Stimulated activated CD8-positive, alpha-beta memory T cell treated with anti-CD3 and anti-CD28 coated beads, Interleukin-2, amount 100 ng/mL, for 1 hour (primary cell): ENCODE measurements at places on chromosomes 6 and 20.

DNA sequence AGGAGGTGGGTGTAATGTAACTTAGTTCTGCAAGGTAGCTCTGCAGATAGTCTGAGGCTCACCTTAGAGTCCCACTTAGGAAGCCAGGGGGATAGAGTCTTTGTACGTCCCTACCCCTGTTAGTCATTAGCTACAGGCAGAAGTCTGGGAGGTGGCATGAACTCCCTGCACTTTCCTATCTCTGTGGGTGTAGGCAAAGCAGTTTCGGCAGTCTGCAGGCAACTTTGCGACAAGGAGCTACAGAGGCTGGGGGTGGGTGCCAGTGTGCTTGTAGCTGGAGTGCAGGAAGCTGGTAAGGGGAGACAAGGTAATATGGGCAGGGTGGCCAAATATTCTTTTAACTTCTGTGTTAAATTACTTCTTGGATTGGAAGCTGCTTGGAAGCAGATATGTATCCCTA lies 45.7 kb downstream of the NKAIN2 start:
- no peak for DNase-seq

GRCh38 chr6:37696220-37696840 lies 1.4 kb downstream of the MDGA1 start:
- DNase-seq: no peak

DNA sequence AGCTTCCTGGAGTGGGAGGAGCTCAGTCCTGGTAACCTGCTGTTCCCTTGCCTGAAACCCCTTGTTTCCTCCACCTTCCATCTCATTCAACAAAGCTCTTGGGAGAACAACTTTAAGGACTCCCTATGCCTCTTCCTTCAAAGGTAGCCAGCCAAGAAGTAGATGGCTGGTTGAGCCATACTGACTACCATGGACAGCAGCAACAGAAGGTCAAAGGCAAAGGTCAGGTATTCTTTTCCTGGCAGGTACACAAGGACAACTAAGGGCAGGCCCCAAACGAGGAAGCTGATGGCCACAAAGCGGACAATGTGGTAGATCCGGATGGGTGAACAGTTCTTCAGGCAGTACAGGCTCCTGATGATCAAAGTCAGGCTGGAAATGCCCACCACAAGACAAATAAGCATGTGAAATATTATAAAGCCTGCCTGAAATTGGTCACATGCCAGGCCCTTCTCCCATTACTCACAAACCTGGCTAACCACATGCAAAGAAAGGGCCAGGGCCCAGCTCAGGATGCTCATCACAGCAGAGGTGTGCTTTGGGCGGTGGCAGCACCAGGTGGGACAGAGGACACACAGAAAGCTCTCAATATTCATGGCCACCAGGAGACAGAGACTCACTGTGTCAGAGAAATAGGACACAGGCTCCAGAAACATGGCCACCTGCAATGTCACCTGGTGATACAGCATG lies 21.7 kb downstream of the UBD start:
- DNase-seq: no peak

DNA sequence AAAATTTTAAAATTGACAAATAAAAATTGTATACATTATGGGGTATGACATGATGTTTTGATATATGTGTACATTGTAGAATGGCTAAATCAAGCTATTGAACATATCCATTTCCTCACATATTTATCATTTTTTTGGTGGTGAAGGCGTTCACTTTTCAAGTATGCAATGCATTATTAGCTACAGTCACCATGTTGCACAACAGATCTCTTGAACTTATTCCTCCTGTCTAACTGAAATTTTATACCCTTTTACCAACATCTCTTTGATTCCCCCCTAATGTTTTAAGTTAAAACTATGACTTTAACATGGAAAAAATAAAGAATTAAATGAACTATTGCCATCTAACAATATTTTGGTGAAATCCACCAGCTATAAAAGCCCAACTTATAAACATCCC lies 65.2 kb upstream of the UST start:
- no peak for DNase-seq

DNA sequence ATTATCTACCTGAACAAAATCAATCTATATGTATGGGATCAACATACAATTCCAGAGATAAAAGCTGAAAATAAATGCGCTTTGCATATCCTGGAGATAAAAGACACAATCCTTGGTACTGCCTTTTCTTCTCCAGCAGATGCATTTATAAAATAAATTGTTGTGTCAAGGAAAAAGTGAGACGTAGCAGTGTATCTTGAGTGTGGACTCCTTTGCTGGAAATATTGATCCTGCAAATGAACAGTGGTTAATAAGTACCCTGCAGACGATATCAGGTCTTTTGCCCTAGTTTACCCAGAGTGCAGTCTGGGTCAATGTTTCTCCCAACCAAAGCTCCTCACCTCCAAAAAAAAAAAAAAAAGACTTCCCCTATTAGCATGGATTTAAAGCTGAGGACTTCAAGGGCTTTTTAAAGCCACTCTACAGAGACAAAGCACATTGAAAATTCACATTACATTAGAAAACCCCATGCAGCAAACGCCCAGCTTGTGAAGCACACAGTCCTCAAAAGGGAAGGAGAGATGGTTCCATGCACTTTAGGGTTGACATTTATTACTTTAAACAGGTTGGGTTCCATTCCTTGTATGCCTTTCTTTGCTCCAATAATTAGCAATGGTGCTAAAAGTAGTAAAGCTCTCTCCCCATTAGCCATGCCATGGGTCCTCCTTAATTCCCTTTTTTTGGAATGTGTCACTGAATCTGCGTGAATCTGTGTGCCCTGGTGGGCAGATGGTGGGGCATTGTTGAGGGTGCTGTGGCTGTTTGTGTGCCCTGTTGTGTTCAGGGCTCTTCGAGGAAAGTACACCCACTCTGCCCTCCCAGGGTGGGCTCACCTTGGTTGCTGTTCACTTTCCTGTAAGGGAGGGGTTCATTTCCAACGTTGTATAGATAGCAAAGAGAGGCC lies 21.1 kb downstream of the FOXA2 start:
- DNase-seq: no peak

DNA sequence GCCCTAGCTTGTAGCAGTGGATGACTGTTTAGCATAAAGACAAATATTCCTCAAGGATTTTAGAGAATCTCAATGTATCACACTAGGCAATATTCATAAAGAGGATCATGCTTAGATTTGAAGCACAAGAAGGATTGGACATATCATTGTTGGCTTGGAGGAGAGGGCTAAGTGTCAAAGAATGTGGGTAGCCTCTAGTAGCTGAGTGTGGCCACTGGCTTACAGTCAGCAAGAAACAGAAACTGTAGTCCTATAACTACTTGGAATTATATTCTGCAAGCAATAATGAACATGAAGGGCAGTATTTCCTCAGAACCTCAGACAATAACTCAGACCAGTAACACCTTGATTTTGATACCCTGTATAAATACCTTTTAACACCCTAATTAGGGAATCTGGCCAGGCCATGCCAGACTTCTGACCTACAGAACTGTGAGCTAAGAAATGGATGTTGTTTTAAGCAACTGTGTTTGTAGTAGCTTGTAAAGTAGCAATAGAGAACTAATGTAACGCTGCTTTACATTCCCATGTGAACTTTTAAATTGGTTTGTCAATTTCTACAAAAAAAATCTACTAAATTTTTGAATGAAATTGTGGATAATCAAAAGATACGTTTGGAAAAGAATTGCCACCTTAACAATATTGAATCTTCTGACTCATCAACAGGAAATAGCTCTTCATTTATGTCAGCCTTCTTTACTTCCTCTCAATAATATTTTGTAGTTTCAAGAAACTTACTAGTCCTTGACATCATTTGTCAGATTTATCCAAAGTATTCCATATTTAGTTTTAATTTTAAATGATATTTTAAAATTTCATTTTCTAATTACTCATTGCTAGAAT lies 65.2 kb upstream of the RSPO3 start:
- no peak for DNase-seq

- DNase-seq: no peak
Observed at GRCh38 chr6:169051371-169051770, 202.3 kb downstream of the THBS2 start.

DNA sequence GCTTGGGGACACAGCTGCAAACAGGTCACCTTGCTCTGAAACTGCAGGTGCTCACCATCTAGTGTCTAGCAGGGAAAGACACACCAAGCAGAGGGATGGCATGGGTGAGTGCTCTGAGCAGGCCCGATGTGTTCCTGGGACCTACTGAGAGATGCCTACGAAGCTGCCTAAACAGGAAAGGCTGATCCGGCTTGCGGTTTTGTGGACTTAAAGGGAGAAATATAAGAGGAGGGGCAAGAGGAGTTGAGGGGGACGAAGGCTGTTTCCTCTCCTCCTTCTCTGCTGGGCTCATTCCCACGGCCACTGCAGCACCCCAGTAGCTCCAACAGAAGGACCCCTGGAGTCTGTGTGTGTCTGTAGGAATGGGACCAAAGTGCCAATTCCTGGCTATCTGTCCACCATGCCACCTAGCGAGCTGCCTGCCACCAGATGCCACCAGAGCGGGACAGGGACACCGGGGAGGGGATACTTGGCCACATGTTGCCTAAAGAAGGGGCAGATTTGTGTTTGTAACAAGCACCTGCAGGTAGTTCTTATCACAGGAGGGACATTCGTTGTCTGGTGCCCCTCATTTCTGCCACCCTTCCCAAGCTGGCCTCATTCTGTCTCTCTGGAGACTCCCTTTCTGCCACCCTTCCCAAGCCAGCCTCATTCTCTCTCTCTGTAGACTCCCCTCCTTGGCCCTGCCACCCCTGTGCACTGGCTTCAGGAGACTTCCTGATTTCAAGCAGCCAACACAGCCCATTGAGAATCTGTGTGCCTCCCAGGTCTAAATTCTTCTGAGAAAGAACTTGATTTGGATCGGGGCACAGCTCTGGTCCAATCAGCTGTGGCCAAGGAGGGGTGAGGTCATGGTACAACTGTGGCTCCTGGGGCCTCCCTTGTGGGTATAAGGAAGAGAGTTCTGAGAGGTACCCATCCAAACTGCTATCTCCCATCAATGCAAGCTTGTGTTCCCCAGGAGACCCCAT lies 221.8 kb downstream of the ANKRD60 start:
- no peak for DNase-seq
